ENCODE measurements at places on chromosomes 2 and 18. TPM values are rescaled to one million over a fixed set of nuclear protein-coding genes. Genes with fewer than 3 reads are reported as not detected.

- DNase-seq = no peak
- H3K4me1 ChIP-seq = no peaks in the 10 kb centered on the region
- no peak overlapping the region for H3K27ac ChIP-seq
Measured at GRCh38 chr2:71347517-71347916, 15.9 kb downstream of the ZNF638 start.

- no peak for DNase-seq
- peaks cover 18% of the 10 kb centered on the region for H3K36me3 ChIP-seq
- peaks cover 10% of the 10 kb centered on the region for H3K4me1 ChIP-seq
- no peaks in the 10 kb centered on the region for H3K27me3 ChIP-seq
Measured at GRCh38 chr2:159960414-159960813, 102.0 kb downstream of the PLA2R1 start.

- H3K27ac ChIP-seq = no peak overlapping the region
- H3K36me3 ChIP-seq = no peaks in the 10 kb centered on the region
- no peak overlapping the region for H3K4me3 ChIP-seq
- DNase-seq = no peak
Measured at GRCh38 chr2:203781151-203781550, 74.7 kb downstream of the CD28 start.

DNA sequence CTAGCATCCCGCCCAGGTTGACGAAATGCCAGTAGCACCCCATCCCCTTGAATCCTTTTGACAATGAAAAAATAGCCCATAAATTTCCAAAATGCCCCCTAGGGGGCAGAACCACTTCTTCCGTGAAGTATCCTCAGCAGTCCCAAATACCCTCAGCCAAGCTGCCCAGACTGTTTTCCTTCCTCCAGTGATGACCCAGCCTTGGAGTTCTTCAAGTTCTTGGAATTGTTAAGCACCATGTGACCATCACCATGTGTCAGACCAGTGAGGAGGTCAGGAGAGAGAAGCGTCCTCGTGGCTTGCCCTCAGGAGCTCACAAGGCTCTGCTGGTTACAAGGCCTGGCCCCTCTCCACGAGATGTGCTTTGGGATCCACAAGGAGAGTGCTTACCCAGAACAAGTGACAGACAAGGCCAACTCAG, 1.4 kb upstream of the SLC23A3 start:
- DNase-seq = peak; percentile 43
- H3K4me3 ChIP-seq = no peak overlapping the region
- peak overlapping the region; percentile 67 for H3K27ac ChIP-seq
- H3K4me1 ChIP-seq = peaks cover 22% of the 10 kb centered on the region

DNA sequence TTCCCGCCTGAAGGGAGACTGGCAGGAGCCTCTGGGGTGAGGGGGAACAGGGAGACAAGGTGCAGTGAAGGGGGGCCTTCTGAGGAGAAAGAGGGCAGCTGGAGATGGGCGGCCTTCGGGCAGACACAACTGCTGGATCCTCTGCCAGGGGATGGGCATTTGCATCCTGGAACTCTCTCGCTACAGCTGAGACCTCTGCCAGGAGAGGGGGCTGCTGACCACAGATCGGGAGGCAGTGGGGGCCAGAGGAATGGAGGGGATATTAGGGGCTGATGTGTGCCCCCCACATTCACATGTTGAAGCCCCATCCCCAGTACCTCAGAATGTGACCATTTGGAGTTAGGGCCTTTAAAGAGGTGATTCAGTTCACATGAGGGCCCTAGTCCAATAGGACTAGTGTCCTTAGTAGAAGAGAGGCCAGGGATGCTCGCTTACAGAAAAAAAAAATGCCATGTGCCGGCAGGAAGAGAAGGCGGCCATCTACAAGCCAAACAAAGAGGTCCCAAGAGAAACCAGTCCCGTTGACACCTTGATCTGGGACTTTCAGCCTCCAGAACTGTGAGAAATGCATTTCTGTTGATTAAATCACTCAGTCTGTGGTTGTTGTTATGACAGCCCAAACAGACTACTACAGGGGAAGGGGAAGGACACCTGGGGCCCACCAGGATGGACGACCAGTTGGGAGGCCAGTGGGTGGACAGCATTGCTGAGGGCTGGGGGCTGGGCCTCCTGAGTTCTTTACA, 50.0 kb downstream of the TRABD2A start:
- DNase-seq = no peak
- H3K27me3 ChIP-seq = no peaks in the 10 kb centered on the region
- H3K27ac ChIP-seq = no peak overlapping the region
- H3K36me3 ChIP-seq = no peaks in the 10 kb centered on the region
- no peaks in the 10 kb centered on the region for H3K4me1 ChIP-seq
- H3K4me3 ChIP-seq = no peak overlapping the region

DNA sequence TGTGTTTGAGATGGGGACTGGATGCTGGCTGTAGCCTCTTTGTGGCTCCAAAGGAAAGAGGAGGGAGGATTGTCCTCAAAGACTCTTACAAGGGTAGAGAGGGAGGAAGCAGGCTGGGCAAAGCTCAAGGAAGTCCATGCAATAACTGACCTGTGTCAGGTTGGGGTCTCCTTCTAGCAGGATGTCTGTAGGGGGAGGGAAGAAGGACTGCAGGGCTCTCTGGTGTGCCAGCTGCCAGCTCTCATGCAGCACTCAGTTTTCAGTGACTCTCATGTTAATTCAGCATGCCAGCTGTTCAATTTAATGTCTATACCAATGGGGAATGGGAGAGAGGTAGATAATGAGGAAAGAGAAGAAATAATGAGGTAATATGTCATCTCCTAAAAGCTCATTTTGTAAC, 85.3 kb upstream of the RANBP2 start:
- no peaks in the 10 kb centered on the region for H3K36me3 ChIP-seq
- H3K4me1 ChIP-seq = peaks cover 43% of the 10 kb centered on the region
- peak overlapping the region; percentile 43 for H3K27ac ChIP-seq

GRCh38 chr18:21131698-21132227, 20.1 kb upstream of the ROCK1 start:
- H3K27ac ChIP-seq = no peak overlapping the region
- H3K36me3 ChIP-seq = no peaks in the 10 kb centered on the region
- no peak overlapping the region for H3K4me3 ChIP-seq
- no peaks in the 10 kb centered on the region for H3K4me1 ChIP-seq
- no peaks in the 10 kb centered on the region for H3K27me3 ChIP-seq

DNA sequence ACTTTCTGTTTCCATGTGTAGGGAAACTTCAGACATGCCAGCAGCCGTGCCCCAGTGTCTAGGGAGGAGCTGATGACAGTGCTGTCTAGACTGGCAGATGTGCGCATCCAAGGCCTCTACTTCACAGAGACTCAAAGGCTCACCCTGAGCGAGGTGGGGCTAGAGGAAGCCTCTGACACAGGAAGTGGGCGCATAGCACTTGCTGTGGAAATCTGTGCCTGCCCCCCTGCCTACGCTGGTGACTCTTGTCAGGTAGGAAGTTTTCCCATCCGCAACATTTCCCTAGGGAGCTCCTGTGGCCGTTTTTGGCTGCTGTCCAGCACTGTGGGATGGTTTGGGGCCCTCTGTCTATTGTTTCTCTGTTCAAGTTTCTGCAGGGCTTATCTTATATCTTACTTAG, 143.1 kb upstream of the TTC39C start:
- H3K27me3 ChIP-seq = no peaks in the 10 kb centered on the region
- H3K4me1 ChIP-seq = no peaks in the 10 kb centered on the region
- no peak overlapping the region for H3K4me3 ChIP-seq

GRCh38 chr2:62424899-62425298, 81.1 kb downstream of the TMEM17 start:
- peaks cover 30% of the 10 kb centered on the region for H3K4me1 ChIP-seq
- no peak overlapping the region for H3K4me3 ChIP-seq
- no peaks in the 10 kb centered on the region for H3K27me3 ChIP-seq
- no peaks in the 10 kb centered on the region for H3K36me3 ChIP-seq
- no peak for DNase-seq

DNA sequence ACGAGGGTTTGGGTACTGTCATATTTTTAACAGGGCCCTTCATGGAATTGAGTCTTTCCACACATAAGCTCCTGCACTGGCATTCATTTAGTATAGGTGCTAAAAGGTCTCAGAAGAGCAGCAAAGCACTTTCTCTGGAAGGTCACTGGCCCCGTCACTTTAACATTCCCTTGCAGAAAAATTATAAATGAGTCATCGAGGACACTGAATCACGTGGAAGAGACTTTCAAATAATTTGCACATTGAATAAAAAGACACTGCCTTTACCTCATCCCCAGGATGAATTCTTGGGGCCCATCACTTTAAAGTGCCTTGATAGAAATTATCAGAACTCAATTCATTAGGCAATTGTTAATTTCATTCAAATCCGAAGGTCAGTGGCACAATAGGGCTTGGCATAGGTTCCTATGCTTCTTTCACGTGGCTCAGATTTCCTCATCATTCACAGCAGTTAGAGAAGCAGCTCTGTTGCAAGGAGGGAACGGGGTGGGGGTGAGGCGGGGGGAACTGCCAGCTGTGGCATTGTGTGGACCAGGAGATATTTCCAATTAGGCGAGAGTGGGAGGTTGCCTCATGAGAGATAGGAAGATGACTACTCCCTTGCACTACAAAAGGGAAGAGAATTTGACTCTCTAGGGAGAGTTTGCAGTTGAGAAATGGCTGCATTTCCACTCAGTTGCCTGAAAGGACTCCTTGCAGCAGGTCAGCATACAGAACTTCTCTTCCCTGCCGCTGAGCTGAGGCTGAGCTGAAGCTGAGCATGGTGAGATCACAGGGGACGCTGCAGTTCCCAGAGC, 86.3 kb upstream of the NPAS2 start:
- no peak for DNase-seq
- H3K4me1 ChIP-seq = no peaks in the 10 kb centered on the region
- no peak overlapping the region for H3K27ac ChIP-seq
- H3K36me3 ChIP-seq = no peaks in the 10 kb centered on the region
- H3K27me3 ChIP-seq = no peaks in the 10 kb centered on the region

GRCh38 chr18:70127359-70127758, 78.1 kb downstream of the RTTN start:
- no peak overlapping the region for H3K27ac ChIP-seq
- DNase-seq = no peak
- no peaks in the 10 kb centered on the region for H3K27me3 ChIP-seq
- no peak overlapping the region for H3K4me3 ChIP-seq
- H3K4me1 ChIP-seq = no peaks in the 10 kb centered on the region
- no peaks in the 10 kb centered on the region for H3K36me3 ChIP-seq

DNA sequence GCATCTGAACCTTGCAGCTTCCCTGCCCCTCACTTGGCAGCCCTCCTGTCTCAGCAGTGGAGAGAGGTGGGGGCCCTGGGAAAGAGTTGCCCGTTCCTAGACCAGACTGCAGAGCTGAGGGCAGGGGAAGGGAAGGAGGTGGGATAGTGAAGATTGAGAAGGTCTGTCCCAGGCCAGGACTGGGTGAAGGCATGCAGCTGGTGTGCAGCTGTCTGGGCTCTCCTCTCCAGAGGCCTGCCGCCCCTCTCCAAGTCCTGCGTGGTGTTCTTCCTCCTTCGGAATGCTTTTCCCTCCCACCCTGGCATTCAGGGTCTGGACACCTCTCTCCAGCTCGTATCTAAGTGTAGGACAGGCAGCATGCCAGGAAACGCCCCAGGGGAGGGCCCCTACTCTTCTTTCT, 323.5 kb downstream of the CELF4 start:
- H3K36me3 ChIP-seq = no peaks in the 10 kb centered on the region
- H3K27me3 ChIP-seq = no peaks in the 10 kb centered on the region
- no peak for DNase-seq
- H3K27ac ChIP-seq = no peak overlapping the region
- no peaks in the 10 kb centered on the region for H3K4me1 ChIP-seq

- H3K27ac ChIP-seq = no peak overlapping the region
- DNase-seq = no peak
- no peaks in the 10 kb centered on the region for H3K27me3 ChIP-seq
- no peaks in the 10 kb centered on the region for H3K4me1 ChIP-seq
- no peaks in the 10 kb centered on the region for H3K36me3 ChIP-seq
Measured at GRCh38 chr2:30194421-30194820, 36.9 kb upstream of the LBH start.

Gene RESP18
- not detected for total RNA-seq

Gene HOXD8
- 15.4 TPM for total RNA-seq

Gene MAP3K19
- not detected for total RNA-seq

Gene SERPINB12
- not detected for total RNA-seq

Gene TTR
- not detected for total RNA-seq

Gene VWC2L
- not detected for total RNA-seq

Gene TBR1
- total RNA-seq = not detected

Gene C2orf80
- not detected for total RNA-seq

Gene GRHL1
- total RNA-seq = 12.1 TPM
